Spinal cord (tissue), 10 donors: ENCODE measurements at places on chromosomes 5 and 9.

DNA sequence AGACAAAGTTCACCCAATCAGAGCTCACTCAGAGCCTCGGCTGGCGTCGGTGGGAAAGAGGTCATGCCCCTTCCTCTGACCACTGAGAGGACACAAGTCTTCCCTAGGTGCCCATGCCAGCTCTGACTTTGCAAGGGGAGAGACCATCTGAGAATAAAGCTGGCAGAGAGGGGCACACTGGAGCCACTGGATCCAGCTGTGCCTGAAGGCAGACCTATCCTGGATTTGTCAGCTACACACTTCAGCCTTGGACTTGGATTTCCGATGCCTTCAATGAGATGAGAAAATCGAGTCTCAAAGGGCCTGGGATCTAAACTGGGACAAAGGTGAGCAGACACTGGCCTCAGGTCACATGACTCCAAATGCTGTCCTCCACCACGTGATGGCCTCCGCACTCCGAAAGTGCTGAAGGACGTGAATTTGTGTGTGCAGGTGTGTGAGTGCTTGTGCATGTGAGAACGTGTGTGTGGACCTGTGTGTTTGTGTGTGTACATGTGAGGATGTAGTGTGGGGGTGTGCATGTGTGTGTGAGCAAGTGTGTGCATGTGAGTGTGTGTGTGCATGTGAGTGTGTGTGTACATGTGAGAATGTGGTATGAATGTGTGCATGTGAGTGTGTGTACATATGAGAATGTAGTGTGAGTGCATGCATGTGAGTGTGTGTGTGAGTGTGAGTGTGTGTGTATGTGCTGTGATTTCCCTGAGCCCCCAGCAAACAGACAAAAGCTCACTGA is 37.9 kb downstream of the BARX1 start:
- no peak for DNase-seq

DNA sequence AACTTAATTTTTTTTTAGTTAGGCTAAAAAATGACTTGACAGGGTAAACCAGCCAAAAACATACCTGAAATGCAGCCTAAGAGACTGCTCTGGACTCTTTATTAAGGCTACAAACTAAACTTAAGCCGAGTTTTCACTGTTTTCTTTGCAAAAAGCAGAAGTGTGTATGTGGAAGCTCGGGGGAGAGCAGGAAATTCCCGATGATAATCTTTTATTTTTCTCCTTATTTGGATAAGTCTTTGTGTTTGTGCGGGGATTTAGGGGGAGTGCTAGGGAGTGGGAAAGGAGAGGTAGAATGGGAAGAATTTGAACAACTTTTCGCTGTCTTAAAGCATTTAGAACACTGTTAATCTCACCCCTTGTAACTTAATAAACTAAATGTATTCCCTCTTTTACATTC is 30.7 kb upstream of the GPR21 start:
- no peak for DNase-seq

DNA sequence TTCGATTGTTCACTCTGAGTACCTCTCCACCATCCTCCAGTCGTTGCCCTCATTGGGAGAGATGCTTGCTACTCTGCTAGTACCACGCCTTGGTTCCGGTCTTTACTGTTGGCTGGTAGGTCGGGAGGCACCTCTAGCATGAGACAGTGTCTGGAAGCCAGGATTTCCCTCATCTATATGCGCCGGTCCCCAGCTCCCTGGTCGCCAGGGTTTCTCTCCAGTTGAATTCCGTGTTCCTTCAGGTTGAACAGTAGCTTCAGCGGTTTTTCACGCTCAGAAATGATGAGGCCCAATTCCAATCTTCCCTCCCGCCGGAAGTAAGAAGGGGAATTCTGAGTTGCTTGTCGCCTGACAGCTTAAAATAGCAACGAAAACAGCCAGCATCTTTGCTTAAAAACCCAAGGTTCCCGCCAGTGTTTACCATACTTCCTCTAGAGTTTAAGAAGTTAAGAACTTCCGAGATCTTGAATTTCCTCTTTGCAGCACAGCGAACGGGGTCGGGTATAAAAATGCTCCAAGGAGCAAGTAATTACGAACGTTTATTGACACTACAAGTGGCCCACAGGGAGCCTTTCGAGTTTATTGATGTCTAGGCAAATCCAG is 1.3 kb upstream of the ST8SIA4 start:
- DNase-seq, result no peak

- no peak for DNase-seq
These were observed 459.3 kb upstream of the ZNF608 start for GRCh38 chr5:125205601-125206225.

- no peak for DNase-seq
These were observed 352.3 kb upstream of the CCNH start for GRCh38 chr5:87765009-87765408.

GRCh38 chr5:54305737-54306136 is 4.6 kb downstream of the ARL15 start:
- no peak for DNase-seq

- DNase-seq, result peak; percentile 53
These were observed 97.5 kb downstream of the COL5A1 start for GRCh38 chr9:134738869-134739659.

- DNase-seq, result no peak
These were observed 31.2 kb upstream of the ACTBL2 start for GRCh38 chr5:57513785-57514184.

GRCh38 chr5:38187532-38187931 is 70.8 kb upstream of the EGFLAM start:
- DNase-seq, result no peak

DNA sequence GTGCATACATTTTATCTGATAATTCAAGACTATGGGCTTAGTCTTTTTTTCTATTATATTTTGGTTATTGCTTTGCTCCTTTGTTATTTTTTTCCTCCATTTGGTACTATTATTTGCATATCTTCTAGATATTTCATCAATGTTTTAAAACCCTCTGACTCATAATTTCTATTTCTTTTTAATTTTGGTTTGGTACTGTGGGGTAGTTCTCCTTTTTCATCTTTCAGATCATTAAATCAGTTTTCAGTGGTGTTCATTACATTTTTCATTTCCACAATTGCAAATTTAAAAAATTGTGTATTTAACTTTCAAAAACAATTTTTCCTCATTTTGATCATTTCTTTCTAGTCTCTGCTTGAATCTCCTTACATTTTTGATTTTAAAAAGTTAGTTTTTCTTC is 7.5 kb upstream of the FRMPD1 start:
- no peak for DNase-seq

DNA sequence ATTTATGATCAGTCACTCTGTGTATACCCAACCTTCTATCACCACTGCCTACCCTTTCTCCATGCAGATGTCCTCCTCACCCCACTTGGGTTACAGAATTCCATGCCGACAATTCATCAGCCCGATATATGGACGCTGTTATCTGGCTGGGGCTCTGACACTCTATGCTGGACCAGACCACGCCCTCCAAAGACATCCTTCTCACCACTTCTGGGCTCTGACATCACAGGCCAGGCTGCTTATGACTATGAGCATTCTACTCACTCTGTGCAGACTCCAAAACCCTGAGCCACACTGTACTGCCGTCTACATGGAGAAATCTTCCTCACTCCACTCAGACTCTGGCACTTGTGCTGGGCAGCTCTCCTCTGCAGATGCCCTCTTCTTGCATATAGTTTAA is 7.6 kb upstream of the AK3 start:
- DNase-seq, result no peak

GRCh38 chr5:111158105-111158744 is 66.0 kb upstream of the CAMK4 start:
- peak; percentile 95 for DNase-seq

DNA sequence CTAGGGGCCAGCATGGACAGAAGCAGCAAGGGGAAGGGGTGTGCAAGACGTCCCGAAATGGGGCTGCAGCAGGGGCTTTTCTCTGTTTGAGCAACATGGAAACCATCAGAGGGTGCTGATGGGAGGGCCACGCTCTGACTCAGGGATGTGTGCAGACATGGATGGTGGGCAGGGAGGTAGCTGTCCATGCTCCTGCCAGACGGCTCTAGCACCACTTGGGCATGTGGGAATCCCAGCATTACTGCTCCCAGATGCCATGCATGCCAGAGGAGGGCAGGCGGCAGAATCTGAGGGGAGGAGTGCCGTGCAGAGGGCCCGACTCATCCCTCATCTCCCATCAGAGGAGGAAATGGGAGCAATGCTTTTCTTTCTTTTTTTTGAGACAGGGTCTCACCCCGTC is 45.6 kb upstream of the SLC25A51 start:
- DNase-seq, result no peak

DNA sequence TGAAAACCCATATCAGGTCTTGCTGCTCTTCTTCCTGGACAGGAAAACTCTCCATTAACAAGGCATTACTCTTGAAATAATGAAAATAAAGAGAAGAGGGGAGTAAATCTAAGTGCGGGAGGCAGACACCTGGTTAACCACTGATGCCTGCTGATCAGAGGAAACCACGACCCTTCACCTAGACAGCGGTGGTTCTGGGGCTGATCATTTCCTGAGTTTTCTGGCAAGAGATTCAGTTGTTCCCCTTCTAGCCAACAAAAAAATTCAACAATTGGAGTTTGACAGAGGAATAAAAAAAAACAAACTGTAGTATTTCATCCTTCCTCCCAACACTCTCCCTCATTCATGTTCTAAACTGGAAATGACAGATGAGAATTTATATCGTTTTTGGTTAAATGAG is 3.0 kb downstream of the RLN2 start:
- no peak for DNase-seq

- peak; percentile 21 for DNase-seq
These were observed 36.4 kb downstream of the MTMR12 start for GRCh38 chr5:32276173-32276853.

GRCh38 chr5:91244380-91245073 is 138.6 kb downstream of the ARRDC3 start:
- no peak for DNase-seq

DNA sequence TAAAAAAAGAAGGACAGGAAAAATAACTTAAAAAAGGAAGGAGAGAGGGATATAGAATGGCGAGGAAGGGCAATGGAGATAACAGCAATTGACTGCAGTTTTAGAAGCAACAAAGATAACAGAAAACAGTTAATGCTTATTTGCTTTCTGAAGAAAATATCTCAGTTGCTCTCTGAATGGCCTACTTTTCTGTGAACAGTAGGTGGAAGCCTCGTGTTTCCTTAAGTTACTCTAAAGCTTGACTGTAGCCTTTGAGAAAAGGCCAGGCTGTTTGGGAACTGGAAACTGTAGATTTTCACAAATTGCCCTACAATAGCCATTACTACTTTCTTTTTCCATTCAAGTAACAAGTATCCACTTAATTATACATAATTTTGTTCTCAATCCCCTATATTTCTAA is 404.5 kb downstream of the YTHDC2 start:
- peak; percentile 34 for DNase-seq

- DNase-seq, result no peak
These were observed 128.7 kb upstream of the SLC27A6 start for GRCh38 chr5:128836571-128836970.

DNA sequence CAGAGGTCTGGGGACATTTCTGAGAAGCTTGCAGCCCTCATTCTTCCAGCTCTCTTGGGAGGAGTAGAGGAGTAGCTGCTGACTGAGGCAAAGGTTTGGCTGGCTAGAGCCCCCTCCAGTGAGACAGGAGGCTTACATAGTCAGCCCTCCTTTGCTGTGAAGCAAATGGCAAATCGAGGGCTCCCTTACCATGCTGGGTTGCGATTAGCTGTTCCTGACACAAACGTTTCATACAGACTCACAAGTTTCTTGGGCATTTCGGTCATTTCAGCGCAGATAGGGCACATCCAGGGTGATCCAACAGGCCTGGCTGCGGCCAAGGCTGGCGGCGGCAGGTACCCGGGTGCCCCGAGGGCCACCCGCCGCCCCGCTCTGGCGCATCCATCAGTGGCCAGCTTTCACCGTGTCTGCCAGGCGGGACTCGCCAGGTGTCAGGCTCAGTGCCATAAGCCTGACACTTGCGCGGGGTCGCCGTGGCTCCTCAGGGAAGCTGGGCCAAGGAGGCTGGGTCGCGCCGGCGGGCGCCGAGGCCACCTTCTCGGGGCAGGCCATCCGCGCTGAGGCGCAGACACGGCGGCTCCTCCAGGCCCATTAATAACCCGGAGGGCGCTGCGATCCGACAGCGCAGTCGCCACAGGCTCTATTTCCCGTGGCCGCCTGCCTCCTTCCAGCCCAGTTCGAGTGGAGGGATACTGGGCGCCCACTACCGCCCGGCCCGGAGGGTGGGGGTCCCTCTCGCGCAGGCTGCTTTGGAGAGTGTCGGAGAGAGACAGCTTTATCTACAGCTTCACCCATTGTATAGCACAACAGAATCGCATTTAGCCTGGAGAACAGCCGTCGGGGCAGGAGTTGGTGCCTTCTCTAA is 9.1 kb downstream of the PRDM6 start:
- no peak for DNase-seq

- DNase-seq, result no peak
These were observed 149.6 kb downstream of the TTC39B start for GRCh38 chr9:15157381-15157780.

DNA sequence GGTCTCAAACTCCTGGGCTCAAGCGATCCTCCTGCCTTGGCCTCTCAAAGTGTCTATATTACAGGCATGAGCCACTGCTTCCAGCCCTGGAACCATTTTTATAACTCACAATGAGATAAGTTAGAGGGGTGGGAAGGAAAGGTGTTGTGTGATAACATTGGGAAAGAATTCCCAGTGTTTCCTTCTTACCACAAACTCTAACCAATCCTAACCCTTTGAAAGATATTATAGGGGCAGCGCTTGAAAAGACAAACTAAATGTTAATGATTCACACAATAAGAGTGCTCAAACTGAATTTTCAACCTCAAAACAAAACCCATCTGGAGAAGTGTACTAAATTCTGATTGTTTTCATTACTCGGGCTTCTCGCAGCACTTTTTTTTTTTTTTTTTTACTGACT is 109.7 kb downstream of the TSSK1B start:
- DNase-seq, result no peak

DNA sequence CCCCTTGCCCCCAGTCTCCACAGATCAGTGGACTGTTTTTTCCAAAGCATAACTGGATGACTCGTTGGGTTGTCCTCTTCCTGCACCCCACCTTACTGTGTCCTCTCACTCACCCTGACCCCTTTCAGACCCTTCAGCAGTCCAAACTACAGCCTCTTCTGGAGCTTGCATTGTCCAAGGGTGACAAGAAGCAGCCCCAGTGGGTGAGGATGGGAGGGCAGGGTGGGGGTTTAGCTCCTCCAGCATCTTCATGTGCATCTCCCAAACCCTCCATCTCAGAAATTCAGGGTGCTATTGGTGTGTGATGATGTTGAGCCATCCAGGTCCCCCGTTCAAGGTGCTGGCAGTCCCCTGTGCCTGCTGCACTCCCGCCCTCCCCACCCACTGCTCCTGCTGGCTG is 62.4 kb upstream of the COL15A1 start:
- DNase-seq, result no peak

- no peak for DNase-seq
These were observed 1.5 kb upstream of the HMGCR start for GRCh38 chr5:75335486-75335885.

- DNase-seq, result no peak
These were observed 29.3 kb downstream of the PTPA start for GRCh38 chr9:129140397-129141065.

DNA sequence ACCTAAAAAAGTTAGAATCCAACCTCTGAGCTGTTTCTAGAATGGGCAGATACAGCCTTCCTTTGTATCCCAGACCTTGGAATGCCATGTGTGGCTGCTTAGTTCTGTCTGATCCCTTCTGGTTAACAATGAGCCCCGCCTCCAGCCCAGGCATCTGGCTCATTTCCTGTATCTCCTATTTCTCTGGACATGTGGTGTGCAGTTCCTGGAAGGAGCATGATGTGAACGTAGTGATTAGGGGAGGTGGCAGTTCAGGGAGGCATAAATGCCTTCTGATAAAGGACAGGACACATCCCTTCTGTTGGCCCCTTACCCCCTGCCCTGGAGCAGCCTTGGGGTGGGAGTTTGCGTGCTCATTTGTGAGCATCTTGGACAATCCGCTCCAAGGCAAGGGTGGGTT is 243.0 kb downstream of the ZSWIM6 start:
- DNase-seq, result no peak
